Hematopoietic multipotent progenitor cell treated with erythropoietin and hydrocortisone succinate and interleukin-3 and kit ligand, for 4 days (in vitro differentiated cells): ENCODE measurements at places on chromosomes 16 and 17.

GRCh38 chr16:2371421-2371820 is 30.9 kb upstream of the ABCA3 start:
- no peak for DNase-seq

DNA sequence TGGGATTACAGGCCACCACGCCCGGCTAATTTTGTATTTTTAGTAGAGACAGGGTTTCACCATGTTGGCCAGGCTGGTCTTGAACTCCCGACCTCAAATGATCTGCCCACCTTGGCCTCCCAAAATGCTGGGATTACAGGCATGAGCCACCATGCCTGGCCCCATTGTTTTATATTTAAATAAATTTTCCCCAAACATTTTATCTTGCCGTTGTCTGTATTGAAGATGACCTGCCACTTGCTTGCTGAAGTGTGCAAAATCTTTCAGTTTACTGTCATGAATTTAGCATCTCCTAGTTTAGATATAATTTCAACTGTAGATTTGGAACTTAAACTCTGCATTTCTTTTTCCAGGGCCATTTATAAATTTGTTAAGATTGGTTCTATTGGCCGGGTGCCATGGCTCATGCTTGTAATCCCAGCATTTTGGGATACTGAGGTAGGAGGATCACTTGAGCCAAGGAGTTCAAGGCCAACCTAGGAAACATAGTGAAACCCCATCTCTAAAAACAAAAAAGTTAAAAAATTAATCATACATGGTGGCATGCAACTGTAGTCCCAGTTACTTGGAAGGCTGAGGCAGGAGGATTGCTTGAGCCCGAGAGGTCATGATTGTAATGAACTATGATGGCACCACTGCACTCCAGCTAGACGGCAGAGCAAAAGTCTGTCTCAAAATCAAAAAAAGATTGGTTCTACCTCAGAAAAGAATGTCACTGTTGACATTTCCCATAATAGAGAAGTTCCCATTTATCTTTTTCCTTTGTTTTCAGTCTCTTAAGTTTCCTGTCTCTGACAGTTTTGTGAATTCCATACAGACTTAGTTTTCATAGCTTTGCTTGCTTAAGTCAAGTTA is 84.4 kb downstream of the VMP1 start:
- no peak for DNase-seq

- DNase-seq: no peak
These were observed 116.5 kb downstream of the ZNF423 start for GRCh38 chr16:49739381-49739780.

- no peak for DNase-seq
These were observed 53.9 kb downstream of the NSRP1 start for GRCh38 chr17:30170415-30170987.

GRCh38 chr17:3506054-3506453 is 30.3 kb downstream of the ASPA start:
- no peak for DNase-seq

DNA sequence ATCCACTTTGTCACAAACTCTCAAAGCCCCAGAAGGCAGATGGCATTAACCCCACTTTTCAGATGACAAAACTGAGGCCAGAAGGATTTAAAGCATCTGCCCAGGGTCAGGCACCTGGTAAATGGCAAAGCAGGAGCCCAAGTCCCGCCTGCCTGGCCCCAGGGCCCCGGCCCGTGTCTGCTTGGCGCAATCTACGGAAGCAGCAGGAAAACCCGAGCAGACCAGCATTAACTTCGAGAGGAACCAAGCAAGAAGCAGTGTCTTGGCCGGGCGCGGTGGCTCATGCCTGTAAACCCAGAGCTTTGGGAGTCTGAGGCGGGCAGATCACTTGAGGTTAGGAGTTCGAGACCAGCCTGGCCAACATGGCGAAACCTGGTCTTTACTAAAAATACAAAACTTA is 21.6 kb downstream of the RTN4RL1 start:
- DNase-seq: no peak

- no peak for DNase-seq
These were observed 228.6 kb upstream of the SDK2 start for GRCh38 chr17:73872816-73873215.

- no peak for DNase-seq
These were observed 2.3 kb downstream of the CASKIN2 start for GRCh38 chr17:75512926-75513640.

DNA sequence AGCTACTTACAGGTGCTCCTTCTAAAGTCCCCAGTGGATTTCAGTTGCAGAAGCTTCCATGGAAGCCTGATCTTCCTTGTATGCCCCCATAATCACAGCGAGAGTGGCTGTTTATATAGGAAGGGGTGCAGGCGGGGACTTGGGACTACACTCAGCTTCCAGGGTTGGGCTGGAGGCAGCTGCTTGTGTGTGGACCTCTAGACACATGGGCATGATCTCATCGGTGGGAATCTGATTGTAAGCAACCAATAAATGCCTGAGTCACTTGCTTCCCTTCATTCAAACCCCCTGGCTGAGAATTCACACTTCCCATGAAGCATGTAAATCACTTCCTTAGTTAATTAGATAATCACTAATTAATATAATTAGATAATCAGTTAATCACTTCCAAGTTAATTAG is 1.0 kb upstream of the KRT20 start:
- no peak for DNase-seq

DNA sequence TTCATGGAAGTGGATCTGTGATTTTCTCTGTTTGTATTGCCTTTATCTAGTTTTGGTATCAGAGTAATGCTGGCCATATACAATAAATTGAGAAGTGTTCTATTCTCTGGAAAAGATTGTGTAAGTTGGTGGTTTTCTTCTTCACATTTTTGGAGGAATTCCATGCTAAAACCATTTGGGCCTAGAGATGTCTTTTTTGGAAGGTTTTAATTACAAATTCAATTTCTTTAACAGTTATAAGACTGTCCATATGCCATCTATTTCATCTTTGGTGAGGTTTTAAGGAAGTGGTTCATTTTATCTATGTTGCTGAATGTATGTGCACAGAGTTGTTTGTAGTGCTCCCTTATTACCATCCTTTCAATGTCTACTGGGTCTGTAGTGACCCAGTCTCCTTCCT is 46.0 kb downstream of the CACNG1 start:
- peak; percentile 27 for DNase-seq

DNA sequence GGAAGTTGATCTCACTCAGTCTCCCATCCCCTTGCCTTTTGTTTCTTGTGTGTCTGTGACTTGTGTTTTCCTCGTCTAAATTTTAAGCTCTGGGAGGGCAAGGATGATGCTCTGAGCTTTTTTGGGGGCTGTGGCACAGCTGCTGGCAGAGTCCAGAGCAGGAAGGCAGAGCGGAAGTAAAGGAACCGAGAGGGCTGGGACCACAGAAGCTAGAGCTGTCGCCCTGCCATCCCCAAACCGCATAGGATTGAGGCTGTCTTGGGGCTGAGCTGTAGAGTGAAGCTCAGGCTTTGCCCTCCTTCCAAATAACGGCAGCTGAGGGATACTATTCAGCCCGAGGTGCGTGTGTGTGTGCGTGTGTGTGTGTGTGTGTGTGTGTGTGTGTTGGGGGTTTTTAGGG is 3.8 kb upstream of the DNAH2 start:
- peak; percentile 72 for DNase-seq

DNA sequence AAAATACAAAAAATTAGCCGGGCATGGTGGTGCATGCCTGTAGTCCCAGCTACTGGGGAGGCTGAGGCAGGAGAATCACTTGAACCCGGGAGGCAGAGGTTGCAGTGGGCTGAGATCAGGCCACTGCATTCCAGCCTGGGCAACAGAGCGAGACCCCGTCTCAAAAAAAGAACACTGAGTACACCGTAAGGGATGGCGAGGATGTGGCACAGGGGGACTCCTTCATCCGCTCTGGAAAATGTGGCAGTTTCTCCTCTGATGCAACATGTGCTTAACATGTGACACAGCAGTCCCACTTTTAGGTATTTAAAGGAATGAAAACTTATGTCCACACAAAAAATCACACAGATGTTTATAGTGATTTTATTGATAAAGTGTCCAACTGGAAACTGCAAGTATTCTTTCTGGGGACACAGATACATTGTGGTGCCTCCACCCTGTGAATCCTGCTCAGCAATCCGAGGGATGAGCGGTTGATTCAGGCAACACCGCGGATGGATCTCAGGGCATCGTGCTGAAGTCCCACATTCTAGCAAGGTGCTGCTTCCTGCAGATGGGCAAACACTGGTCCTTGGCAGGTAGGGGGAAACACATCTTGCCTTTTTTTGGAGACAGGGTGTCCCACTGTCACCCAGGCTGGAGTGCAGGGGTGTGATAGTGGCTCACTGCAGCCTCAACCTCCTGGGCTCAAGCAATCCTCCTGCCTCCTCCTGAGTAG is 3.5 kb upstream of the C16orf95 start:
- DNase-seq: no peak

GRCh38 chr16:47687694-47688093 is 226.6 kb downstream of the PHKB start:
- no peak for DNase-seq

GRCh38 chr17:18371455-18371854 is 6.1 kb upstream of the EVPLL start:
- peak; percentile 29 for DNase-seq

DNA sequence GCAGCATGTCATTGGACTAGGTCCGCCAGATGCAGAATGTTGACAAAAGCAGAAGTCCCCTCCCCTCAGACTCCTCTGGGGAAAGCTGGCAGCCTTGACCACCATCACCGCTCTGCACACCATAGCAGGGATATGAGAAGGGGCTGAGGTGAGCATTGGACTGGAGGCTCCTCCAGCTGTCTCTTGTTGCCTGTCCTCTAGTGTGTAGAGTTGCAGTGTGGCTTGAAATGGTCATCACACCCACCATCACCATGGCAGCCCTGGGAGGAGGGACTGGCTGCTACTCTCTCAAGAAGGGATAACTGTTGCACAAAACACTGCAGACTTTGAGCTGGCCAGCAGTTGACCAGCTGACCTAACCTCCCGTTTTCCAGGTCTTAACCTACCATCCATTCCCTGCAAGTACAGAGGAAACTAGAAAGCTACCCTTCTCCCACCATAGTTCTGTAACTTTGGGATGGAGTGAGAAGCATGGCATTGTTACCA is 38.3 kb downstream of the HLF start:
- peak; percentile 19 for DNase-seq

DNA sequence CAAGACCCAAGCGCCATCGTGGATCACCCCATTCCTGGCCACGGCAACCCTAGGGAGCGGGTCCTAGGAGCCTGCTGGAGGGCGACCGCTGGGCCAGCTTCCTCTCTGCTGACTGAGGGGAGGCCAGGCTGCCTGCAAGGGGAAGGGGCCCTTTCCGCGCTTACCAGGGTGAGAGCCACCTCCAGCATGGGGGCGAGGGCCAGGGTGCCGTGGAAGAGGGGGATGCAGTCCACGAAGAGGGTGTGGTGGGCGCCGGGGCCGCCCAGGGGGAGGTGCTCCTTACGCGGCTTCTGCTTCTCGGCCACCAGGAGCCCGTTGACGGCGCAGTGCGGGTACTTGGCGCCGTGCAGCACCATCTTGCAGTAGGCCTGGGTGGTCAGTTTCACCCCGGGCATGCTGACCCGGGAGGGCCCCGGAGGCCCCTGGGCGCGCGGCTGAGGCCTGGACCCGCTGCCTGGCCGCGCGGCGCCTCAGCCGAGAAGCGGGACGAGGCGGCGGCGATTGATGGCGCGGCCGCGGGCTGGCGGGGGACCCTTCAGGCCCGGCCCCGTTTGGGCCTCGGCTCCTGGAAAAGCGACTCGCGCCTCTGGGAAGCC is 345 bp downstream of the EMC8 start:
- DNase-seq: peak; percentile 73

DNA sequence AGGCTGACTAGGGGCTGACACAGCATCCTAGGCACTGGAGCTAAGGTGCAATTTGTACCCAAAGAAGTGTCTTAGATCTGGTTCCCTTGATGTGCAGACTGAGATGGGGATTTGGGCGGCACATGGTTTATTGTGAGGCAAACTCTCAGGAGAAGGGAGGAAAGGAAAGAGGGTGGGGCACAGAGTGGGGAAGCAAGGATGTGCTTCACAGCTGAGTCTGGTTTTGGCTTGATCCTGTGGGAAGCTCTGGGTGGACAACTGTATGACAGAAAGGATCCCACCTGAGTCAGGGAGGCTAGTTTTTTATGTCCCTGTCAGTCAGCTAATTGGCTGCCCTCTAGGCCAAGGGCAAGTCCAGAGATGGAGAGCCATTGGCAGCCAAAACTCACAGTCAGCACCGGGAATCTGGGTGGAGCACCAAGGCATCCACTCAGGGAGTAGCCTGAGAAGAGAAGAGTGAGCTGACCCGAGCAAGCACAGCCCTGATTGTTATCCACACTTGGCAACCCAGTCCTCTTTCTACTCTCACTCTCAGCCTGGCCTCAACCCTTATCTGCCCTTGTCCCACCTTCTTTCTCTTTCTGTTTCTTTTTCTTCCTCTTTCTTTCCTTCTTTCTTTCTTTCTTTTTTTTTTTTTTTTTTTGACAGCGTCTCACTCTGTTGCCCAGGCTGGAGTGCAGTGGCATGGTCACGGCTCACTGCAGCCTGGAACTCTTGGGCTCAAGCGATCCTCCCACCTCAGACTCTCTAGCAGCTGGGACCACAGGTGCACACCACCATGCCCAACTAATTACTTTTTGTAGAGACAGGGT is 12.0 kb downstream of the ARL4D start:
- DNase-seq: peak; percentile 28

GRCh38 chr16:81973737-81974136 is 37.5 kb downstream of the SDR42E1 start:
- DNase-seq: no peak

DNA sequence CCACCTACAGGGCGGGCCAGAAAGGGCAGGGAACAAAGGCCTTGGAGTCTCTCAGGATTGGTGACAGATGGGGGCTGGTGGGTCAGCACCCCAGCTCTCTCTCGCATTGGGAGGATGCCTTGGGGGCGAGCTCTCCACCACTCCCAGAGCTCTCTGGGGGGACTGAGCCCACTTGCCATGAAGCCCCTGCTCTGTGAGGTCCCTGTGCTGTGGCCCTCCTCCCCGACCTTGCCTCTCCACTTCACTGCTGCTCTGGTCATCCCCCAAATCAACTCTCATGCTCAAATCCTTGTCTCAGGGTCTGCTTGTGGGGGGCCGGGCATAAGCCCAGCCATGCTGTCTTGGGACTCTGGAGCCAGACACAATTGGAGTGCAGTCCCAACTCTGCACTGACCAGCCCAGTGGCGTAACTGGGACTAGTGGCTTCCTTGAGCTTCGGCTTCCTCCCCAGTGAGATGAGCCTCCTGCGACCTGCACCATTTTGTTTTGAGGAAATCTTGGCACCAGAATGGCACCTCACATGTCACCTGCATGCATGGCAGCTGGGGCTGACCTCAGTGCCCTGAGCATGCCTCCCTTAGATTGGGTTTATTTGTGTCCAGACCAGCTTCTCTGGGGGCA is 184.5 kb downstream of the IRF8 start:
- no peak for DNase-seq

DNA sequence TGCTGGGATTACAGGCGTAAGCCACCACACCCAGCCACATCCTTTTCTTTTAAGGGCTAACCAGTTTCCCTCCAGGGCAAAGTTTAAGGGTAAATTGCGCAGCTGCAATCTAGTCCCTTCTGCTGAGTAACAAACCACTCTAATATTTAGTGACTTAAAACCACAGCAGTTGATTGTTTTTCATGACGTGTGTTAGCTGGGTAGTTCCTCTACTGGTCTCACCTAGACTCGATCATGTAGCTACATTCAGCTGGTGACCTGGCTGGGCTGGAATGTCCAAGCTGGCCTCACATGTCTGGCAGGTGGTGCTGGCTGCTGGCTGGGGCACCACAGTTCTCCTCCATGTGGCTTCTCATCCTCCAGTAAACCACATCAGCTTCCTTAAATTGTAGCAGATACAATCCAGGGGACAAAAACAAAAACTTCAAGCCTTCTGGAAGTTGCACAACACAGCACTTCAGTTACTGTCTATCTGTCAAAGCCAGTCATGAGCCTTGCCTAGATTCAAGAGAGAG is 75.5 kb downstream of the GPRC5B start:
- peak; percentile 62 for DNase-seq
